ENCODE measurements at places on chromosomes 5 and 9.

GRCh38 chr9:120894321-120895148 lies 17.5 kb upstream of the PHF19 start:
- DNase-seq: no peak

GRCh38 chr5:157600252-157600651 lies 24.7 kb upstream of the ADAM19 start:
- DNase-seq: no peak

GRCh38 chr5:15980835-15981234 lies 198.8 kb downstream of the MARCHF11 start:
- no peak for DNase-seq

GRCh38 chr5:139646912-139647505 lies 1.1 kb upstream of the CXXC5 start:
- no peak for DNase-seq

- DNase-seq: no peak
Measured at GRCh38 chr9:113579283-113580040, 115.9 kb downstream of the RGS3 start.

GRCh38 chr5:58149345-58149744 lies 310.5 kb downstream of the PLK2 start:
- no peak for DNase-seq

GRCh38 chr9:136848393-136849037 lies 694 bp upstream of the PHPT1 start:
- DNase-seq: no peak

- no peak for DNase-seq
Measured at GRCh38 chr9:89464300-89464901, 33.5 kb downstream of the SEMA4D start.
